ENCODE measurements at places on chromosomes 7 and 10.

GRCh38 chr10:69957886-69958555 lies 94.6 kb upstream of the MACROH2A2 start:
- peak; percentile 70 for DNase-seq

DNA sequence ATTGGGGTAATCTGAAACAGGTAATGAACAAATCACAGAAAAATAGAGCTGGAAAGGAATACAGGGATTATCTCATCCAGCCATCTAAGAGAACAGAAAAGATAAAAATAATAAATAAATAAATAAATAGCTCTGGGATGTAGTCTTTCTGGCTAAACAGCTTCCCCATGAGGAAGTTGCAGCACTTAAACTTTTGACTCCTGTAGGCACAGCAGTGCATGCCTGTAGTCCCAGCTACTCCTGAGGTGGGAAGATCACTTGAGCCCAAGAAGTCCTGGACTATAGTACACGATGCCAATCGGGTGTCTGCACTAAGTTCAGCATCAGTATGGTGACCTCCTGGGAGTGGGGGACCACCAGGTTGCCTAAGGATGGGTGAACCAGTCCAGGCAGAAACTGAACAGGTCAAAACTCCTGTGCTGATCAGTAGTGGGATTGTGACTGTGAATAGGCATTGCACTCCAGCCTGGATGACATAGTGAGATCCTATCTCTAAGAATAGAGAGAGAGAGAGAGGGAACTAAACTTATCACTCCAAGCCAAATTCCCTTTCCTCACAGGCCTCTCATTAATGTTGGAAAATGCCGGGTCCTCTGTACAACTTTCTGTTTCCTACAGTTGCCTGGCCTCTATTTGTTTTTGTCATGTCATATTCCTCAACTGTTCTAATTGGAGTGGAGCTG lies 61.7 kb upstream of the CDK13 start:
- no peak for DNase-seq

GRCh38 chr10:78524941-78525340 lies 491.3 kb downstream of the RPS24 start:
- DNase-seq: no peak

GRCh38 chr10:25699631-25700030 lies 234.4 kb upstream of the MYO3A start:
- DNase-seq: no peak

DNA sequence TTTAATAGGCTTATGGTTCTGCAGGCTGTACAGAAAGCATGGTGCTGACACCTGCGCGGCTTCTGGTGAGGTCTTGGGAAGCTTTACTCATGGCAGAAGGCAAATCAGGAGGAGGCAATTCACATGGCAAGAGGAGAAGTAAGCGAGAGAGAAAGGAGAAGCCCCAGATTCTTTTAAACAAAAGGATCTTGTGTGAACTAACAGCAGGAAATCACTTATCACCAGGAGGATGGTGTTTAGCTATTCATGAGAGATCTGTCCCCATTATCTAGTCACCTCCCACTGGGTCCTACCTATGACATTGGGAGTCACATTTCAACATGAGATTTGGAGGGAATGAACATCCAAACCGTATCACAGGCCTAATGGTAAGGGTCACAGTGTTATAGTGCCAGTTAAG lies 678.0 kb upstream of the KCND2 start:
- no peak for DNase-seq

DNA sequence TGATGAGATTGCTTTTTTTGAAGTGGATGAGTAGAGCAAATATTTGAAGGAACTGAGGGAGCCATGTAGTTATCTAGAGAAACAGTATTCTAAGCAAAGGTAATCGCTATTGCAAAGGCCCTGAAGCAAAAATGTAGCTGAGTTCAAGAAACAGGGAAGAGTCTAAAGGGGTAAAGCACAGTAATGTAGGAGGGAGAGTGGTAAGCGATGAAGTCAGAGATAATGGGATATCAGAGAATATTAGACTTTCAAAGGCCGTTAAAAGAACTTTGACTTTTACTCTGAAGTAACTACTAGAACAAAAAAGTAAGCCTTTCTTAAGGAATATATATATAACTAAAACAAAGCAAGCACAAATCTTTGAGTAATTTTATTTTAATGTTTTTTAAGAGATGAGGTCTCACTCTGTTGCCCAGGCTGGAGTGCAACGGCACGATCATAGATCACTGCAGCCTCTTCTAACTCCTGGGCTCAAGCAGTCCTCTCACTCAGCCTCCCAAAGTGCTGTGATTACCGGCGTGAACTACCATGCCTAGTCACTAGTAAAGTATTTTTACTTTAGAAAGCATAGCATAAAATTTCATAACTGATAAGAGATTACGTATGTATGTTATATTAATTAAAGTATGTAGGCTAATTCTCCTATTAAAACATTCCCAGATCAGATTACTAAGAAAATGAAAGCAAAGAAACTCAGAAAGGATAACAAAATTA lies 61.7 kb upstream of the OIT3 start:
- no peak for DNase-seq

DNA sequence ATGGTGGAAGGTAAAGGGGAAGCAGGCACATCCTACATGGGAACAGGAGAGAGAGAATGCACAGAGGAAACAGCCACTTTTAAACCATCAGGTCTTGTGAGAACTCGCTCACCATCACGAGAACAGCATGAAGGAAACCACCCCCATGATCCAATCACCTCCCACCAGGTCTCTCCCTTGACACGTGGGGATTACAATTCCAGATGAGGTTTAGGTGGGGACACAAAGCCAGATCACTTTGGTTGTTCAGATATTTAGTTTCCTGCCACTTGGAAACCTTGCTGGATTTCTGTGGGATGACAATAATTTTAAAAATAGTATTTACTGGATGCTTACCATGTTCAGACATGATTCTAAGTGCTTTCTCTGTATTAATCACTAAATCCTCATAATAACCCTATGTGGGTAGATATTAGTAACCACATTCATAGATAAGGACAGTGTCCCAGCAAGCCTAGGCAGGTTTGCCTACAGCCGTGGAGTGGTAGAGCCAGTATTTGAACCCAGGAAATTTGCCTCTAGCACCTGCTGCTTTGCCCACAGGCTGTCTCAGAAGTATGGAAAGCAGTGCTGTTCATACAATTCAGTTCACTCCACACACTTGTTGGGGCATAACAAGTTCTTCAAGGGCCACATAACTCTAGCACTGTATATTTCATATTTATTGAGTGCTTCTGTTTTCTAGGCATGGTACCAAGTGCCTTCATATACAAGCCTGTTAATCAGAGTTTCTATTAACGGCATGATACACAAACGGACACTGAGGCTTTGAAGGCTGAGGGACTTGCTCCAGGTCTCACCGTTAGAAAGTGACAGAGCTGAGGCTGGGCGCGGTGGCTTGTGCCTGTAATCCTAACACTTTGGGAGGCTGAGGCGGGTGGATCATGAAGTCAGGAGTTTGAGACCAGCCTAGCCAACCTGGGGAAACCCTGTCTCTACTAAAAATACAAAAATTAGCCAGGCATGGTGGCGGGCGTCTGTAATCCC lies 8.3 kb downstream of the TLL2 start:
- no peak for DNase-seq

- no peak for DNase-seq
Measured at GRCh38 chr7:139752604-139753003, 25.2 kb downstream of the HIPK2 start.

Data from hematopoietic multipotent progenitor cell treated with erythropoietin and hydrocortisone succinate and interleukin-3 and kit ligand, for 4 days (in vitro differentiated cells).